ENCODE measurements at places on chromosomes 13 and 19.

GRCh38 chr19:42191855-42192254, 25.6 kb downstream of the DEDD2 start:
- peak; percentile 62 for DNase-seq

GRCh38 chr19:57850553-57851017, 926 bp downstream of the ZNF587 start:
- DNase-seq: no peak

DNA sequence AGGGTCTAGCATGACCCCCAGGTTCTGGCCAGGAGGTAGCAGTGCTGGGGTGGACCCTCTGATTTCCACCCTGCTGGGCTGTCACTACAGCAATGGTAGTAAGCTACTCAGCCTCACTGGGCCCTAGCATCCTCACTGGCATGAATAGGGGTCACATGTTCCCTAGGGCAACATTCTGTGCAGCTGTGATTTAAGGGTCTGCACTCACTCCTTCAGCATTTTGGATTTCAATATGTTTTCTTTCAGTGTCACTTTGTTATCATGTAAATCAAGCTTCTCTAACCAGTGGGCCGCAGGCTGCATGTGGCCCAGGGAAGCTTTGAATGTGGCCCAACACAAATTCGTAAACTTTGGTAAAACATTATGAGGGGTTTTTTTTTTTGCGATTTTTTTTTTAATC, 57.8 kb downstream of the SPATA13 start:
- DNase-seq: no peak

DNA sequence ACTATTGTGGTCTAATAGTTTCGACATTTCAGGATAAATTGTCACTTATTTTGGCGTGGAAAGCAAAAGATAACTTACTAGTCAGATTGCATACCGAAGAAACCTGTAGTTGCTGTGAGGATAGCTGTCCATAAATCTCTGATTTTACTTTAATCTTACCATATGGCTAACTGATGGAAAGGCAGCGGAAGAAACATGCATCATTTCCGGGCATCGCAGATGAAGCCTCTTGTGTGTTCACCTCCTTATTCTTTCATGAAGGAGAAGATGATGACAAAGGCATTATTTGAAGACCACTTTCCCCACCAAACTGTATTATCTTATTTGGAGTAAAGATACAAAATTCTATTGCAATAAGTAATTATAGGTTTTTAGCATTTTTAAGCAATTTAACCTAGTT, 763.6 kb upstream of the SLITRK6 start:
- no peak for DNase-seq

- no peak for DNase-seq
Observed at GRCh38 chr13:68160466-68160865, 930.3 kb upstream of the PCDH9 start.

GRCh38 chr19:55487924-55488687, at the start of gene SSC5D:
TSS of gene SSC5D (plus strand) at chr19:55488436. CDS start at chr19:55488590, 154 bp downstream.
- DNase-seq: no peak

GRCh38 chr13:46905249-46905648, 8.4 kb upstream of the HTR2A start:
- no peak for DNase-seq

DNA sequence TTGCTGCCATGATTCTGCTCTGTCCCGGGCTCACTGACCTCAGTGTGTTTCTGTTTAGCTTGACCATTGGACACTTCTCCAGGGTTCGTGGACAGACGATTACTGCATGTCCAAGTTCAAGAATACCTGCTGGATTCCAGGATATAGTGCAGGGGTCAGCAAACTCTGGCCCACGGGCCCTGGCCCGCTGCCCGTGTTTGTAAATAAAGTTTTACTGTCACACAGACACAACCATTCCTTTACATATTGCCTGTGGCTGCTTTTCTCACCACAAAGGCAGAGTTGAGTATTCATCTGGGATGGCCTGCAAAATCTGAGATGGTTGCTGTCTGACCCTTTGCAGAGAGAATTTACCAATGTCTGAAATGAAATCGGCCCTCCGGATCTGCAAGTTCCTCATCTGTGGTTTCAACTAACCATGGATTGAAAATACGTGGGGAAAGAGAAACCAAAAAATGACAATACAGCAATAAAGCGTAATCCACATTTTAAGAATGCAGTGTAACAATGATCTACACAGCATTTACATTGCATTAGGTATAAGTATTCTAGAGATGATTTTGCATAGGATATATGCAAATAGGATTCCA, 25.9 kb upstream of the F2RL3 start:
- DNase-seq: no peak

- DNase-seq: peak; percentile 8
Observed at GRCh38 chr13:33016414-33017322, at the start of gene KL. TSS of gene KL (plus strand) at chr13:33016423. CDS start at chr13:33016441, 18 bp downstream.

DNA sequence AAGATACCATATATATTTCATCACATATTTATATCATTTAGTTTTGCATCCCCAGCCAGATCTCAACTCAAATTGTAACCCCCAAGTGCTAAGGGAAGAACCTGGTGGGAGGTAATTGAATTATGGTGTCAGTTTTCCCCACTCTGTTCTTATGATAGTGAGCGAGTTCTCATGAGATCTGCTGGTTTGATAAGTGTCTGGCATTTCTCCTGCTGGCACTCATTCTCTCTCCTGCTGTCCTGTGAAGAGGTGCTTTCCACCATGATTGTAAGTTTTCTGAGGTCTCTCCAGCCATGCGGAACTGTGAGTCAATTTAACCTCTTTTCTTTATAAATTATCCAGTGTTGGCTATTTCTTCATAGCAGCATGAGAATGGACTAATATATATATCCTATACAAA, 462.5 kb upstream of the SLITRK5 start:
- no peak for DNase-seq
